Activated CD4-positive, alpha-beta T cell treated with anti-CD3 and anti-CD28 coated beads, Interleukin-2, amount 10 ng/mL, durations not matched to agents 7 days and 5 days (primary cell): ENCODE measurements at places on chromosomes 1 and 21.

- DNase-seq, result no peak
Observed at GRCh38 chr1:211490038-211490678, 1.8 kb downstream of the RD3 start.

- DNase-seq, result no peak
Observed at GRCh38 chr1:60573726-60574409, 500.3 kb upstream of the C1orf87 start.

DNA sequence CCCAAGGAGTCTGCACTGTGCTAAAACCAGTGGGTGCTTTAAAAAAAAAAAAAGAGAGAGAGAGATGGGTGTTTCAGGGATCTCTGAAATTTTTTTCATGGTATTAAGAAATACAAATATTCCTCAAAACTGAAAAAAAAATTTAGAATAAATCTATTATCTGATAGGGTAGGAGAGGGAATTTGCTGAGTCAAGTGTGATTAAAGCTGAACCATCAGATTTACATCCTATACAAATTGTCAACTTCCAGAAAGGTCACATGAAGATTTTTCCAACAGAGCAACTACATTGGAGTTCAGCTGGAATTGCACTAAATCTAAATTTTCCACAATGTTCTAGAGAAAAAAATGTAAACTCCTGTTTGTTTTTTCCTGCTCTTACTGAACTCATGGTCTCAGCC lies 79.3 kb upstream of the DSCAM start:
- no peak for DNase-seq

GRCh38 chr1:212229654-212230053 lies 55.6 kb upstream of the PPP2R5A start:
- no peak for DNase-seq

DNA sequence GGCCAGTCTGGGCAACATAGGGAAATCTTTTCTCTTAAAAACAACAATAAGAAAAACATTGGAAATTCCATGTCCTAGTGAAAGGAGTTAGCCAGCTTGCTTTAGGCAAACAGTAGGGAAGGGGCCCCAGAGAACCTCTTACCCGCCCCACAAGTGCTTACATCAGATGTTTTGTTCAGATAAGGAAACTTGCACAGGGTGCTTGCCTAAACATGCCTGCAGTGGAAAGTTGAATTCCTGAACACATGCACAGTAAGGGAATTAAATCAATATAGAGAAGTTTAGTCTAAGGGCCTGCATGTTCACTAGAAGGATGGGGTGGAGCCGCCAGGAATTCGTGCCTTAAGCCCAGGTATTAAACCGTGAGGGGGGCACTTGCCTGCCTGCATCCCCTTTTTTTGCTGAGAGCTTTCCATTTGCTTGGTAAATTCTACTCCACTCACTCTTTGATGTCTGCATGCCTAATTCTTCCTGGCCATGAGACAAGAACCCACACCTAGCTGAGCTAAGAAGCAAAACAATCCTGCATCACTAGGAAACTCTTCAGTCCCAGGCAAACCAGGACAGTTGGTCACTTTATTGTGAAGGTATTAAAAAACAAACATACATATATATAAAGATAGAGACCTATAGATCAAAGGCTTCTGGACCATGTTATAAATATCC lies 499.0 kb downstream of the SIPA1L2 start:
- no peak for DNase-seq

DNA sequence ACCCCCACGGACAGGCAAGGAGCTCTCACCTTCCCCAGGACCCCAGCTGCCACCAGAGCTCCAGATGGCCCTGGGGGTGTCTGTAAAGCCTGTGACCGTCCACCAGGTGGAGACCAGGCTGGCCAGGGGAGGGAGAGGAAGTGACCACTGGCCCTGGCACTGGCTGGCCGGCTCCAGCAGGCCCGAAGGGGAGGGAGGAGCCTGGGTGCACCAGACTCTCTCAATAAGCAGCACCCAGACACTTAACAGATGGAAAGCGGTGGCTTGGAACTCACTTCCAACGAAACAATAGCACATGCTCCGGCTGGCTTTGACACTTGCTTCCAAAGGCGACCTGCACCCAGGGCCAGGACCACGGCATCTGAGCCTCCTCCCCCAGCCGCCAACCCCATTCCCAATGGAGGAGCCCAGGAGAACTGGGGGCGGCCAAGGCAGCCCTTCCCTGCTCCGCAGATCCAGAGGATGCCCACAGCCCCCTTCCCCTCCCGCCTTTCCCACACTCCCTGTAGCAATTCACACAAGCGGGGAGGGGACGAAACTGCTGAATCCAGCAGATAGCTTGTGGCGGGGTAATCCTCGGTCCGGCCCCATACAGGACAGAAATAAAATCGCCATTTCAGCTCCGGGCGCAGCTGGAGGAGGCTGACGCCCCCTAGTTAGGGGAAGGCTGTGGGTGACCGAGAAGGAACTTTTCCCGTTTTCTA lies 742 bp upstream of the PDE9A start:
- DNase-seq, result no peak

DNA sequence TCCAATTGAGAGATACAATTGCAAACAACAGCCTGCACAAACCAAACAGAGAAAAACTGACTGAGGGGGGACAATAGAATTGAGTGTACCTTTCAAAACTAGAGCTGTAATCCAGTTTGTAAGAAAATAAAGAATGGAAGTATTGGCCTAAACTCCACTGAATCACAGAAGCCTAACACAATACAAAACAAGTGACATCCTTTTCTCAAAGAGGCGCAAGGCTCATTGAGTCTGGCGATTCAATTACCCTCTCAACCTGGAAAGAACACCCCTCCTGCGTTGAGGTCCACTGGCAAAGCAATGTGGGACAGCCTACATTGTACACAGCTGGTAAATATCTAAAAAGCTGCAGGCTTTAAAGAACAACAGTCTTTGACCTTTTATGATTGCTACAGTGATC lies 182.6 kb downstream of the DPYD start:
- DNase-seq, result no peak

DNA sequence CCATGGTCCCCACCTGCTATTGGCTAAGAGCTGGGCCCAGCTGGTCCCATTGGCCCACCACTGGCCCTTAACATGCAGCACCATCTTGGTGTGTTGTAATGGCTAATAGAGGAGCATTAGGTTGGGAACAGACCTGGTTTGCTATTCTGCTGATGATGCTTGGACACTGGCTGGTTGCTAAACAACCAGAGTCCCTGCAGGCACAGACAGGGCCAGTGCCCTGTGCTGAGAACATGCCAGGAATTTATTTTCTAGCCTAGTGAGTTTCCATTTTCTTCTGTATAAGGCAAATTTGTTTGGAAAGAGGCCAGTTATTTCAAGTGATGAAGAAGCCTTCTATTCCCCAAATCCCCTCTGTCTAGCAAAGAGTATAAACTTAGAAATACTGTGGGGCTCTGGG lies 42.9 kb upstream of the TDRD10 start:
- no peak for DNase-seq

GRCh38 chr21:27796106-27796505 lies 829.2 kb upstream of the ADAMTS5 start:
- no peak for DNase-seq

DNA sequence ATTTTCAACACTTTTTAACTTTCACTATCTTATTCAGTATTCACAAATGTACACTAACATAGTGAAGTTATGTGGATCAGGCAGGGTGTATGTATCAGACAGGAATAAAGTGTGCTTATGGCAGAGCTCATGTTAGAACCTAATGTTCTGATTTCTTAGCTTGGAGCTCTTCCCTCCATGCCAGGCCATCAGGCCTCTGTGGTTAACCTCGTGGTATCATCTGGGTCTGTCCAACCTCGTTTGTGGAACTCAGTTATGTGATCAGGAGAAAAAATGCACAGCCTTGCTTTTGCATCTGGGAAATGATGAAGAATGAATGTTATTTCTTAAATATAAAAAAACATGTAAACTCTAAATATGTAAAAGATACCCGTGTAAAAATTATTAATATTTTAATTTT lies 86.9 kb downstream of the MPZL1 start:
- no peak for DNase-seq

GRCh38 chr1:153546371-153546770 lies 765 bp upstream of the S100A4 start:
- no peak for DNase-seq

DNA sequence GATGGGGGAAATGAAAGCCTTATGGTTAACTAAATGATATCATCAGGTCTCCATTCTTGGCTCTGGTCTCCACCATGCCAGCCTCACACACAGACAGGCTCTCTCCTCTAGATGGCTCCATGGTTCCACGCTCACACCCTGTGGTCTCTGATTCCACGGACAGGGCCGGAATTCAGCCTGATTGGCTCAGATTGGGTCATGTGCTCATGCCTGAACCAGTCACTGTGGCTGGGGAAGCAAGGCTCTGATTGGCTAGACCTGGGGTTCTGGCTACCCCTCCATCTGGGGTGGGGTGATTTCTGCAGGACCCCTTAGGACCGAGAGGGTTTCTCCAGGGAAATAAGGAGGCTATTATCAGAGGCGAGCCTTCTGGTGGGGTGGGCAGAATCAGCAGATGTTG lies 277.0 kb downstream of the PTPRU start:
- no peak for DNase-seq

DNA sequence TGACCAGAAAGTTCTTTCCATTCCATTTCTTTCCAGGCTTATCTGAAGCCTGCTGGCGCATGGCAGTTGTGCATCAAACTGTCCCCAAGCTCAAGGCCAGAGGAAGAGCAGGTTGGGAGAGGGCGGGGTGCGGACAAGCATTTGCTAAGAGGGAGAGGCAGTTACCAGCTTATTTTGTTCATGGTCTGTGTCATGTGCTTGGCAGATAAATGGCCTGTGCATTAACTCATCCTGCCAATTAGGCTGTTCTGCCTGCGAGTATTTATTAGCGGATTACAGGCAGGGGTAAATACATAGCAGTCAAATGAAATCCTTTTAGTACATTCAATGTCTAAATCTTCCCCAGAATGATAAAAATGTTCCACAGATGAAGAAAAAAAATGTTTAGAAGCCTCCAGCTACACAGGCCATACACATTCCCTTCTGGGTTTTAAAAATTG lies 48.9 kb upstream of the B3GALNT2 start:
- no peak for DNase-seq

DNA sequence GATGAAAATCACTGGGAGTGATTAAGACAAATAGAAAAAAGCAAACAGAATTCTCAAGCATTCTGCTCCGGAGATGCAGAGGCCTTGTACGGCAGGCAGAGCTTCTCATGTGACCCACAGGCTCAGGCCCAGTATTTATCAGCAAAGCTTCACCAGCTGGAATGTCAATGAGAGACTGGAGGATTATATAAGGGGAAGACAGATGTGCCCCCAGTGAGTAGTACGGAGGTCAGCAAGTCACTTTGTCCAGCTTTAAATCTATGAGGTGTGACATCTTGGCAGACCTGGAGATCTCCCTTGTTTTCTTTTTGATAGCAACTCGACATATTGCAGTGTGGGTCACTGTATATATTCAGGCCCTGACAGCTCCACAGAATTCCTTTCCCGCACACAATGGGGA lies 106.8 kb downstream of the HHIPL2 start:
- no peak for DNase-seq

- DNase-seq, result peak; percentile 36
Observed at GRCh38 chr1:28259934-28260802, 850 bp downstream of the SESN2 start.
